ENCODE measurements at places on chromosomes 11 and 22.

DNA sequence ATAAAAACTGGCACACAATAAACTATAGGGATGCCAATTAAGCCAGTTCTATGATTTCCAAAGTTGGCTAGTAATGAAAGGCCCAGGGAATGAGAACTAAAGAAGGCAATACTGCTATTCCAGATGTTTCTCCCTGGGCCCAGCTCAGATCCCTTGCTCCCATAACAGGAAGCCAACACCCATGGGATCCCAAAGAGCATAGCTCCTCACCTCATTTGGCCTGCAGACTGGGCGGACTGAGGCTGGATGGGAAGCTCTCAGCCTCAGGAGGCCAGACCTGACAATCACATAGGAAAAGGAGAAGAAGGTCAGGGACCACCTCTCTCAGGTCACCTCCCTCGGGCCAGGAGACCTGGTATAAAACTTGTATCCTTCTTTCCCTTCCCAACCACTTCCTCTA lies 5.3 kb downstream of the TBC1D10A start:
- DNase-seq: no peak

GRCh38 chr22:41487037-41487935 lies 18.4 kb downstream of the ACO2 start:
- no peak for DNase-seq

- no peak for DNase-seq
These were observed 52.2 kb upstream of the HMGXB4 start for GRCh38 chr22:35204807-35205775.

DNA sequence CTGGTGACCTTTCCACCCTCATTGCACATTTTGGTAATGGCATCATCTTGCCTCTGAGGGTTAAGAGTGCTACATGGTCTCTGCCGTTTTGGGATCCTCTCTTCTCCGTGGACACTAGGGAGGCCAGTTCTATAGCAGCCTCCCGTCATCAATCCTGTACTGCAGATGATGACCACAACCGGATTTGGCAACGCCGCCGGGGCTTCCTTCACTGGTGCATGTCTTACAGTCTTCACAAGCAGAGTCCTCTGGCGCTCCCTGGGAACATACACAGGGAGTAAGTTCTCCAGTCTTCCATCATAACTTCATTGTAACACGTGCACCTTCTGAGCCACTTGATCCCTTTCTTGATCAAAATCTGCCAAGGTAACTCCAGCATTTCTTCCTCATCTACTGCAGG lies 69.0 kb upstream of the SLC22A12 start:
- no peak for DNase-seq

- DNase-seq: no peak
These were observed 628.1 kb downstream of the METTL15 start for GRCh38 chr11:28736256-28736655.

DNA sequence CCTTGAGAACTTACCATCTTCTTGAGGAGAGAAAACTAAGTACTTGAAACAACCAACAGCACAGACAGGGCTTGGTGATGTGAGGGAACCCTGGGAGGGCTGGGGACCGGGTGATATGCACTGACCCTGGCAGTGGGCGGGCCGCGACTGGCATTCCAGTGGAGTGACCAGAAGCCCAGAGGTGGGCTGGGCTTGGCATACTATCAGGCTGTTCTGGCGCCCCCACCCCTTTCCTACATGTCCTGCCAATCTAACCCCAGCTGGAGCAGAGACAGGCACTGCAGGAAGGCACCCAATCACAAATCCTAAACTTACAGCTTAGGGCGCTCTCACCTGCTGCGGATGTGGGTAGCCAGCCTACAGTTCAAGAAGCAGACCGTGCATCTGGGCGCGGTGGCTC lies 54.0 kb upstream of the GCAT start:
- DNase-seq: no peak

DNA sequence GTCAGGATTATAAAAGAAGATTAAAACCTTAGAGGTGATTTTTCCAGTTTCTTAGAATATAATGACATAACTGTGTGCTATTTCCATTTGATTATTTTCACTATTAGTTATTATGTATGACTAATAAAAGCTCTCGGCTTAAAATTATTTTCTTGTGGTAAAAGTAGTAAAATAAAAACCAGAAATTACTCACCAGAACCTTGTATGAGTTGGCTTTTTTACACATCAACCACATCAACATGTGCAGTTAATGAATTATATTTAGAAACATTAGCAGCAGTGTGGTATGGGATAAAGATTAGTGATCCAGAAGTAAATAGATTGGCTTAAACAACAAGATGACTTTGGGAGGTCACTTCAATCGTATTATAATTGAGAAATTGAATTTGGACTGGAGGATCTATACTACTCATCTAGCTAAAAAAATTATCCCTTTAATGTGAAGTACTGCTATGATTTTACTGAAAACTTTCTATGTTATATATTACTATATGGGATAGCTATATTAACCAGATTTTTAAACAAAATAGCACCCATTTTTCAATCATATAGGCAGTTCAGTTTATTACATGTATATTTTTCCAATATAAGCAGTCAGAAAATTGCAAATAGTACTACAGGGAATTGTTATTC lies 2.8 kb upstream of the BCO2 start:
- DNase-seq: no peak

DNA sequence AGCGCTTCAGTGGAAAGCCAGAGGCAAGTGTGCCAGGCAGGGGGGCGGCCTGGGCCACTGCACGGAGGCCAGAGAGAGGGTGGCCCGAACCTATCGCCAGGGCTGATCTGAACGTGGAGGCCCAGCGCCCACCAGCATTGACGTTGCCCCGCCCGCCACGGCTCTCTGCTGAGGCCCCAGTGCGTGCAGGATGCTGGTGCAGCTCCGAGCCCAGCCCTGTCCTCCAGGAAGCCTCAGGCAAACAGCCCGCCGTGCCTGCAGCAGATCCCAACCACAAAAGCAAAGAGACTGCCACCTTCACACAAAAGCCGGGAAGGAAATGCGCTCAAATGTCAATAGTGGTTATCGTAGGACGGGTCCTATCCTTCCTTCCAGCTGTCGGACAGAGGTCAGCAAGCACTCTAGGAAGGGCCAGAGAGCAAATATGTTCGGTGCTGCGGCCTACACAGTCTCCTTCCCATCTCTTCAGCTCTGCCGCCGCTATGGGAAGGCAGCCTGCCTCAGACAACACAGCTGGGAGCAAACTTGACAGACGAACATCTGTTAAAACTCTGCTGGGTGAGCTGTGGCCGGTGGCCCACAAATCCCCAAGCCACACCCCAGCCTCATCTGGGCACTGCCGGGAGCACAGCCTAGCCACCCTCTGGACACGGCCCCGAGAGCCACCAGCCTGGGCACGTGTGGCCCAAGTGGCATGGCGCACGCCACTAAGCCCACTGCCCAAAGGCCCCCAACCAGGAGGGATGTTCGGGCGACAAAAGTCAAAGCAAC lies 146.2 kb downstream of the CRYBB2 start:
- DNase-seq: no peak

GRCh38 chr11:6219359-6219758 lies 14.0 kb downstream of the C11orf42 start:
- DNase-seq: peak; percentile 83

GRCh38 chr11:57133366-57134038 lies 48.3 kb upstream of the LRRC55 start:
- peak; percentile 53 for DNase-seq

DNA sequence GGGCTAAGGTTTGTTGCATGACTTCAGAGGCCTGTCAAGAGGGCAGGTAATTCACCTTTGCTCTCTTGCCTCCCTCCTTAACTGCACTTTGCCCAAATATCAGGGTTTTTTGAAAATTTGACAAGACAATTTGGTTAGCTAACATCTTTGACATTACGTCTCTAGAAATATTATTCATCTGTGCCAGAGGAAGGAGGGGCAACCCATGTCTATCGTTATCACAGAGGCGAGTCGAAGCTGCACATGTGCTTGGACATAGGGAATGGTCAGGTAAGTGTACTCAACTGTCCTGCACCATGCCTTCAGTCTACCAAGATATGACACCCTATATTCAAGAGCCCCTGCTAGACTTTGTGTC lies 3.7 kb downstream of the AKIP1 start:
- DNase-seq: no peak

GRCh38 chr11:12195768-12196167 lies 85.4 kb downstream of the MICAL2 start:
- no peak for DNase-seq

- no peak for DNase-seq
These were observed 521.0 kb downstream of the ETS1 start for GRCh38 chr11:128066399-128066798.

GRCh38 chr11:8013833-8014232 lies 26.7 kb downstream of the EIF3F start:
- no peak for DNase-seq

DNA sequence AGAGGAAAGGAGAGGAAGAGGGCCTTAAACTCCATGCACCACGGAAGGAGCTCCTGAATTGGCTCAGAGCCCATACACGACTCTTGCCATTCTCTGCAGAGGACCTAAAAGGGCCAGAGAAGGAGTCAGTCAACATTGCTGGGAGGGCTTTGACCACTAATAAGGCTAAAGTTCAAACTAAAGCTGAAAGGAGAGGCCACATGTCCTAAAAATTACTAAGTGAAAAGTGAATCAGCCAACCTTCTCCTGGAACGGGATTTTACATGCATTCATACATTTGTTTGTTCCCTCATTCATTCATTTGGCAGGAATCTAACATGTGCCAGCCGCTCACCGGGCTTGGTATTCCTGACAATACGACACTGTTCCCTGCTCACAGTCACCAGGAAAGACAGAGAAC lies 10.5 kb downstream of the CLMP start:
- no peak for DNase-seq

DNA sequence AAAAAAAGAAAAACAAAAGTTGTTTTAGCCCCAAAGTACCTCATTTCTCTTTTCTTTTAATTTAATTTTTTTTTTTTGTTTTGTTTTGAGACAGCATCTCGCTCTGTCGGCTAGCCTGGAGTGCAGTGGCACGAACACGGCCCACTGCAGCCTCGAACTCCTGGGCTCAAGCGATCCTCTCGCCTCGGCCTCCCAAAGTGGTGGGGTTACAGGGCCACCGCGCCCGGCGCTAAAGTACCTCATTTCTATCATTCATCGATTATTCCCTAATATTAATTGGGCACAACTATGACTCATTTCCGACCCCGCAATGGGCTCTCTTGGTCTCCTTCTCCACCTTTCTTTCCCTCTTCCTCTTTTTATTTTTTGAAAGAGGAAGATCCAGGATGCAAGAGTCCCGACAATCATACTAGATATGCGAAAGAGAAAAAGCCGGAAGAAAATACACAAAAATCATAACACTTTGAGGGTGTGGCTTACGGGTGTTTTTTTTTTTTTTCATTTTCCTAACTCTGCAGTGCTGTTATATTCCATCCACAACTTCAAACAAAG lies 475 bp upstream of the AIP start:
- peak; percentile 25 for DNase-seq

DNA sequence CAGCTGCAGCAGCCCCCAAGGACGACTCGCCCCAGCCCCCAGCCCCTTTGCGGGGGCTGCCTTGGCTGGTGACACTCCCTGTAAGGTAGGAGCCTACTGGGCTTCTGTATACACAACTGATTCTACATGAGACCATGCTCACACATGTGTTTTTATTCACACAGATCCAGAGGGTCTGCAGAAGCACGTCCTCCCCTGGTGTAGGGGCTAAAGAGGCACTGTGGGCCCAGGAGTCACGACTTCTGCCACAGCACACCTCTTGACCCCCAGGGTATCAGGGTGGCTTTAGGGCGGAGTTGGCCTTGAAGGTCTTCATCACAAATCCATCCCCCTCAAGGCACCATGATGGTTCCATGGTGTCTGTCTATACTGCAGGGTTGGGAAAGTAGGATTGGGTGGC lies 931.2 kb downstream of the TBC1D22A start:
- no peak for DNase-seq

DNA sequence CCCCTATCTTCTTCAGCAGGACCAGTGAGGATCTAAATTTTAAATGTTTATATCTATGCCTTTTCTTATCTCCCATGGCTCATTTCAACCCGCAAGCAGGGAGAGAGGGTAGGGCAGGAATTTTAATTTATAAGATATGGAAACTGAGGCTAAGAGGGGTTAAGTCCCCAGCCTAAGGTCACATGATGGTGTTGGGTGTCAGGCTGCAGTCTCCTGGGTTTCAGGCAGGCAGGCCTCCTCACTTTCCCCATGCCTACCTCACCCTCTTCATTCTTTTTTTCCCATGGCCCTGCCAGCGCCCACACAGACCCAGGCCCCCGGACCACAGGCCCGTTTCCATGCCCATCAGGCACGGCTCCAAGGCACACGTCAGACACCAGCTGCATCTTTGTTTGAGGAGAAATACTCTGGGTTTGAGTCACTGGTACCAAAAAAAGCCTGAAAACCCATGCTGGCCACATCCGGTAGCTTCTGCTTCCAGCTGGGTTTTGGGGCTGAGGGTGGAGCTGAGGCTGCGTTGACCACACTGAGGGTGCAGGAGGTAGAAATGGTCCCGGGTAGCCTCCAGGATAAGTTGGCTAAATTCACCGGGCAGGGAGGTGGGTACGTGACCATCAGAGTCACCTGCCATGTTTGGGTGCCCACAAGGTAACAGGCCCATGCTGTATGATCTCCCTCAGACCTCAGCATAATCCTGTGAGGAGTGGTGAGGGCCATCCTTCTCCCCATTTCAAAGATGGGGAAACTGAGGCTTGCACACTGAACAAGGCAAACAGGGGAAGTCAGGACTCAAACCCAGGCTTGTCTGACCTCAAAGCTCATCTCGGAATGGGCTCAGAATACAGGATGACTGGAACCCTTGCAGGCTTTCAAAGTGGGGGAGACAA lies 7.5 kb downstream of the CRYBB1 start:
- DNase-seq: no peak

- DNase-seq: no peak
These were observed 322.7 kb downstream of the CTTN start for GRCh38 chr11:70721006-70721405.

DNA sequence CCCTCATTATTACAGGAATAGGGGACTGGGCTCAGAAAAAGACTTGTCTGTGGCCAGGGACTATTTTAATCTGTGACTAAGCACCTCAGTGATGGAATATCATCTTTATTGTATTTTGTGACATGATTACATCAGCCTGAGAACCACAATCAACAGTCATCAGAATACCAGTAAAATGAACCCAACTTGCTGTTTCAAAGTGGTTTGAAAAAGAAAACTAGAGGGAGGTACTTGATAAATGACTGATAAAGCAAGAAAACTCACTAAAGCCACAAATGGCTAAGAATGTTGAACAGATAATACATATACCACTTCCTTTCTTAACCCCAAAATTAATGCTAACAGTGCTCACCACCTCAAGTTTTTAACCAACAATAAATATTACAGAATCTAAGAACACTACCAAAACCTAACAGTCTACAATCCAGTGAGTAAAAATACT lies 155.7 kb downstream of the ATG16L2 start:
- DNase-seq: no peak

Data from COLO829 (cell line).